ENCODE measurements at places on chromosomes 2 and 18.
A peak's percentile ranks its signal among the peaks of the same experiment; 100 is the strongest.

GRCh38 chr2:12616456-12617156 lies 100.1 kb upstream of the TRIB2 start:
- no peak for DNase-seq

DNA sequence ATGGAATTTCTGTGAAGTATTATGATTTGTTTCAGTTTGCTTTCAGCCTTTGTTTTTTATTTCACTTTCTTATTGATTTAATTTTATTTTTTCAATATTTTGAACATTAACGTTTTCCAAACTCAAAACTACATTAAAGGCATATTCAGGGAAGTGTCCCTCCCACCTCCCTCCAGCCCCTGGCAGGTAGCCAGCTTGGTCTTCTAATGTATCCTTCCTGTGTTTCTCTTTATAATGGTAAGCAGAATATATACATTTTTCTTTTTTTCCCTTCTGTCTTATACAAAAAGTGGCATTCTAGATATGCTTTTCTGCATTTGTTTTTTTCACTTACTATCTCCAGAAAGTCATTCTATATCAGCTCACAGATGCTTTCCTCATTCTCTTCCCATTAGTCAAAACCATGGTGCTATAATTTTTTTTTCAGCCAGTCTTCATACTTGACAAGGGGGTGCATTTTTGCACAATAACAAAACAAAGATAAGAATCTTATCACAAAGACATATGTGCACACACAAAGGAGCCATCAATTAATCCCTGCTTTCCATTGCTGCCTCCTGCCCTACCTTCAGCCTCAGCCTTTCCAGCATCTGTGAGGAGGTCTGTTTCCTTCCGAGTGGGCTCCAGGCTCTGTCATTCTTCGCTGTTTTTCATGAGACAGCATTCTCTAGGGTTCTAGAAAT lies 33.7 kb upstream of the TMEM177 start:
- DNase-seq: no peak

DNA sequence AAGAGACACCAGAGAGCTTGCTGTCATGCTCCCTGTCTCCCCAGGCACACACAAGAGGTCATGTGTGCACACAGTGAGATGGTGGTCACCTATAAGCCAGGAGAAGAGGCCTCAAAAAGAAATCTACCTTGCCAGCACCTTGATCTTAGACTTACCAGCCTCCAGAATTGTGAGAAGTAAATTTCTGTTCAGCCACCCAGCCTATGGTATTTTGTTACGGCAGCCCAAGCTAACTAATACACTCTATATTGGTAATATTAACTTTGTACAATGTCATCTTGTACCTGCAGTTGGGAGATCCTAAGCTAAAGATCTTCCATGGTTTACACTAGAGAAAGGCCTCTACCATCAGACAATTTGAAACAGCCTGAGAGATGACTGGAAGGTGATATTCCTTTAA lies 21.2 kb downstream of the RTN4 start:
- no peak for DNase-seq

DNA sequence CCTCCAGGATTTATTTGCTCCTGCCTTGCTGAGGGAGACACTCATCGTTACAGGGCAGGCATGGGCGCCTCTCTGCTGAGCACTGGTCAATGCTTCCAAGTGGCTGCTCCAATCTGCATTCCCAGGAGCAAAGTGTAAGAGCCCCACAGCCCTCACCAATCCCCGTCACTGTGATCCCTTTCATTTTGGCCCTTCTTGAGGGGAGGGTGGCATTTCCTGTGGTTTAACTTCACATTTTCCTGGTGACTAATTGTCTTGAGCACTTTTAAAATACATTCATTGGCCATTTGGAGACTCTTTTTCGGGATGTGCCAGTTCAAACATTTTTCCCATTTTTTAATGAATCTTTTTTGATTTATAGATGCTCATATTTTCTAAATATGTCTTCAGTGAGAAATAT lies 33.0 kb downstream of the TPO start:
- no peak for DNase-seq

- no peak for DNase-seq
Measured at GRCh38 chr2:36381993-36382392, 26.4 kb downstream of the CRIM1 start.

DNA sequence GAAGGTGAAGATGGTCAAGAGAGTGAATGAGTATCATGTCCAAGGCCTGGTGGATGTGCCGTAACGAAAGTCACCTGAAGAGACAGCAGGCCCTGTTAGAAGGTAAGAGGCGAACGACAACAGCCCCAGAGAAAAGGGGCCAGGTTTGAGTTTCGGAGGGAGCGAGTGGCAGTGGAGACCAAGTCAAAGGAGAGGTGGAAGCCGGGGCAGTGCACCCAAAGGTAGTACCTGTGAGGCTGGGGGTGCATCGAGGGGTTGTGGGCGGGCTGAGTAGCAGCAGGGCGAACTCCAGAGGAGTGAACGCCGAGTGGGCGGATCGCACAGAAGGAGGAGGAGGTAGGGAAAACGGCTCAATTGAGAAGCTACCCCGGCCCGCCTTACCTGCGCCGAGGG lies 358 bp downstream of the USP37 start:
- DNase-seq: no peak

- DNase-seq: peak; percentile 67
Measured at GRCh38 chr2:174634130-174635014, 36.8 kb upstream of the WIPF1 start.

GRCh38 chr2:176187200-176187898 lies 1.1 kb upstream of the HOXD1 start:
- DNase-seq: no peak

GRCh38 chr2:38264396-38265221 lies 112.5 kb downstream of the ATL2 start:
- no peak for DNase-seq

GRCh38 chr2:3558205-3559014 lies at the start of gene RNASEH1:
Gene RNASEH1, minus strand, starts transcription at chr2:3558333. Its CDS starts 73 bp downstream, at chr2:3558260.
- DNase-seq: peak; percentile 95
